ENCODE measurements at places on chromosomes 3 and 15.

DNA sequence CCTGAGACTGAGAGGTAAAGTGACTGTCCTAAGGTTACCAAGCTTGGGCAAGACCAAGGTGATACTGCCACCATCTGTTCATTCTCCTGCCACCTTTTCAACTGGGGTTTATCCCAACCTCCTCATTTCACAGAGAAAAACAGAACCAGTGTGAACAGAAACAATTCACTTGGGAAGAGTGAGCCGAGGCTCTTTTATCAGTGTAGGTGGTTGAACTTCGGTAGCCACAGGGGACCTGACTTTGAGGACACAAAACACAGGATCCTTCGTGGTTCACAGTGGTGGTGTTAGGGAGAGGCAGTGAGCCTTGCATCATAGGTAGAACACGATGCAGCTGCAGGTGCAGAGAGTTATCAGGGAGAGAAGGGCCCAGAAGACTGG, 72.8 kb upstream of the ICE2 start:
- no peak for DNase-seq

DNA sequence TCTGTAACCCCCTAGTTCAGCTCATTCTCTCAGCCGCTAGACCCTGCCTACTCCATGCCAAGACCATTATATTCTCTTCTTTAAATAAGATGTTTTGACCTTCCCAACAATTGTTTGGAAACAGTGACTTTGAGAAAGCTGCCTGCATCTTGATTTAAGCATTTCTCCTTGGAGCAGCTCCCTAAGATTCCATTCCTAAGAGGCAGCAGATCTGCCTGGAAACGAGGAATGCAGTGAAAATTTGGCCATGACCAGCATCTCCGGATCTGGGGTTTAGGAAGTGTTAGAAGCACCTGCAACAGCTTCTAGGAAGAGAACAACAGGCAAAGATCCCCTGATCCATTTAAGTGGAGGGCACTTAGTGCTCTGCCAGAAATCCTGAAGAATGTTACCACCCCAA, 235.7 kb downstream of the NTRK3 start:
- no peak for DNase-seq

DNA sequence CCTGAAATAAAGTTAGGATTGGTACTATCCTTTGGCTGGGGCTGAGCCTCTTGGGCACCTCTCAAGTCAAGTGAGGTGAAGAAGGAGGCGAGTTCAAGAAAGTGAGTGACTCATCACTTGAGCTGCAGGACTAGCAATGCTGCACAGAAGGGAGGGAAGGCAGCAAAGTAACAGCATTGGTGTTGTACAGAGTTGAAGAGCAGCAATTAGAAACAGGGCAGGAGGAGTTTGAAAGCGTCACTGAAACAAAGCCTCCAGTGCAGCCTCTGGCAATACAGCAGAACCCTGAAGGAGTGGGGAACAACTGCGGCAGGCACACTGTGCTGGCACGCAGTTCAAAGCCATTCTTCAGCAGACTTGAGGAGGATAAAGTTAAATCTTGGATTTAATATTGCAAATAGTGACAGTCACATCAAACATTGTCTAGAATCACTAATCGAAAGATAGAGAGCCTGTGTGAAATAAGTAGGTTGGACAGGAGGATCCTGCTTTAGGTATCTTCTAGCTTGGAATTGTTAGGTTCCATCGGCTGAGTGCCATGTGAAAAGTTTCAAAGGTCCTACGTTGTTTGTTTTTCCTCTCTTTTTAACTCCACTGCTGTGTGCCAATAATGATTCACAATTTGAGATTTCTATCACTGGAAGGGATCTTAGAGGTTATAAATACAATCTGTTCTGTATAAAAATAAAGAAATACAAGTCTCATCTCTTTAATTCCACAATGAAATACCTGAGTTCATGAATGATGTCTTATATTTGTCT, 479.8 kb downstream of the NAALADL2 start:
- DNase-seq: no peak

- no peak for DNase-seq
These were observed 19.8 kb downstream of the GNB5 start for GRCh38 chr15:52171386-52171785.

DNA sequence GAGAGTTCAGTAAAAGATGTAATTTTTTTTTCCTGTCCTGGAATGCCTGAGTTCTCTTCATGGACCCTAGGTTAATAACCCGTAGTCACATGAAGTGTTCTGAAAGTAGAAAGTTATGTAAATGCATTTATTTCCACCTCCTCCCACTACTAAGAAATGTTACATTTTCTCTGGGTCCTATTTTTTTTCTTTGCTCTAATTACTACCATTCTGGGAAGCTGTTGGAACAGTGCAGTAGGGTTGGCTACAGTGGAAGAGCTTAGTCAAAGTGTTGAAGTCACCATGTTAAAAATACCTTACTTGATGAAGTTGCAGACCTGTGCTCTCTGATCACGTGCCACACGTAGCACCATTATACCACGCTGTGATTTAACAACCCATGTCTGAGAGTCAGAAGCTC, 153.8 kb upstream of the TSC22D2 start:
- no peak for DNase-seq
